Activated CD4-positive, alpha-beta T cell treated with anti-CD3 and anti-CD28 coated beads, Interleukin-2, amount 50 U/mL, for 4 hours (primary cell): ENCODE measurements at places on chromosomes 4 and X.

DNA sequence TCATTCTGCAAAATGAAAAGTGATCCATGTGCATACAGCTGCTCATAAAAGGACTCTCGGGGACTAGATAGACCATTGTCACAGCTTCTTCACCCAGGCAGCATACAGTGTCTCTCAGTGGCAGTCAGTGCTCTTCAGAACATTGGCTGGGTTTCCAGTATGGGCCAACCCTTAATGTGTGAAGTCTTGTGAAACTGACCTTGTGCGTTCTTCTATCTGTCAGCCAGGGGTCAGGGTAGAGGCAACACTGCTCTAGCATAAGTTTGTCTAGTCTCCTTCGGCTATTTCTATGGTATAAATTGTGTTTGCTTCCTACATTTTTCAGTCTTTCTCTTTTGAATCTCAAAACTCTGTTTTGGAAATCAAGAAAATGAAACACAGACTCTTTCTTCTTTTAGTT lies 37.0 kb upstream of the SMIM31 start:
- no peak for DNase-seq

GRCh38 chrX:41604766-41605543 lies 83.8 kb upstream of the GPR34 start:
- DNase-seq: no peak

DNA sequence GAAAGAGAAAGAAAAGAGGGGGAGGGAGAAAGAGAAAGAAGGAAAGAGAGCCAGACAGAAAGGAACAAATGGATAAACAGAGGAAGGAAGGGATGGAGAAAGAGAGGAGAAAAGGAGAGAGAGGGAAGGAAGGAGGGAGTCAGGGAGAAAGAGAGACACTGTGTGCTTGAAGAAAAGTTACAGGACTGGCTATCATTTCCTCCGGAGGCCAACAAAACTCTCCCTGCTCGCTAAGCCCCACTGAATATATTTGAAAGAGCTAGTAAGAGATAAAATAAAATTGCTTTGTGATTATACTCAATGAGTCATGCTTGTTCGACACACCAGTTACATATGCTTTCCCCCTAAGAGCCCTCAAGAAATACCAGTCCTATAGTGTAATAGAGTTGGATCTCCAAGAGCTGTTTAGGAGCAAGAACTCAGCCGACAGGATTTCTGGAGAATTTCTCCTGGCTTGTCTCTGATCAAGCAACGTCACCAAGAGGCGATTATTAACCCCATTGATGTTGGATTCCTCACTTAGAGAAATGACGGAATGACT lies 102.2 kb downstream of the MXRA5 start:
- DNase-seq: no peak

DNA sequence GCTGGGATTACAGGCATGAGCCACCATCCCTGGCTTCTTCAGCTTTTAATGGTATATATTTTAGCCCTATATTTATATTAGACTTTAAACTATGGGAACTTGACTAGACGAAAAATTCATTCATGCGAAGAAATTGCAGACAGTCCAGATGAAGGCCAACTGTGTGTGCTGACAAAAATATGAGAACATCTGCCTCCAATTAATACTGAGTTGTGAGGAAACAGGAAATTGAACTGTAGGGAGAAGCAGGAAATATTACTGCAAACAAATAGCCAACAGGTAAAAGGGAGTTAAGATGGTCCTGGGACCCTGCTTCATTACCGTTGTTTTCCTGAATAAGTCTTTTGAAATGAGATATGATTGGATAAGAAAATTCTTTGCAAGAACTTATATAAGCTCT lies 26.3 kb downstream of the MGARP start:
- DNase-seq: no peak
